ENCODE measurements at places on chromosomes 4 and X.
A peak's percentile ranks its signal among the peaks of the same experiment; 100 is the strongest.

DNA sequence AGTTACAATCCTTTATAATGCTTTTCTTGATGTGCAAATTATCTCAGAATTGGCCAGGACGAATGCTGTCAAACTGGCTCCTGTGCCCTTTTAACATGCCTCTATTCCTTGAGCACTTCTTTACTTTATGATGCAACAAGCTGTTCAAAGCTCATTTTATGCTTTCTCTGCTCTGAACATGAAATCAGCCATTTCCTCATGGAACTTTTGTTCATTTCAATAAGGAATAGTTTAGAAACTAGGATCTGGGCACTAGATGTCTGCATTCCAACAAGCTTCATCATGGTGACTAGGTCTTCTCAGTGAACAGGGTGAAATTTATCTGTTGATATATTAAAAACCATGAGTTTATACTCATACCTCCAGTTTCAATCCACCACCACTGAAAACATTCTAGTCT lies 87.3 kb upstream of the TEX13A start:
- no peak for DNase-seq

DNA sequence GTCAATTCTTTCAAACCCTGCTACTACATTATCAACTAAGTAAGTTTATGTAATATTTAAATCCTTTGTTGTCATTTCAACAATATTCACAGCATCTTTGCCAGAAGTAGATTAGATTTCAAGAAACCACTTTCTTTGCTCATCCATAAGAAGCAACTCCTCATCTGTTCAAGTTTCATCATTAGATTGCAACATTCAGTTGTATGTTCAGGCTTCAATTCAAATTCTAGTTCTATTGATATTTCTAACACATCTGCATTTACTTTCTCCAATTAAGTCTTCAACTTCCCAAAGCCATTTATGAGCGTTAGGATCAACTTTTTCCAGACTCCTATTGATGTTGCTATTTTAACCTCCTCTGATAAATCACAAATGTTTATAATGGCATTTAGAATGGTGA lies 66.1 kb downstream of the BMP3 start:
- DNase-seq = no peak

GRCh38 chrX:37314531-37314930 lies 34.6 kb upstream of the PRRG1 start:
- DNase-seq = no peak

GRCh38 chrX:132948648-132949260 lies 9.7 kb downstream of the HS6ST2 start:
- no peak for DNase-seq

- no peak for DNase-seq
Observed at GRCh38 chr4:163693211-163693610, 198.7 kb downstream of the TMA16 start.

DNA sequence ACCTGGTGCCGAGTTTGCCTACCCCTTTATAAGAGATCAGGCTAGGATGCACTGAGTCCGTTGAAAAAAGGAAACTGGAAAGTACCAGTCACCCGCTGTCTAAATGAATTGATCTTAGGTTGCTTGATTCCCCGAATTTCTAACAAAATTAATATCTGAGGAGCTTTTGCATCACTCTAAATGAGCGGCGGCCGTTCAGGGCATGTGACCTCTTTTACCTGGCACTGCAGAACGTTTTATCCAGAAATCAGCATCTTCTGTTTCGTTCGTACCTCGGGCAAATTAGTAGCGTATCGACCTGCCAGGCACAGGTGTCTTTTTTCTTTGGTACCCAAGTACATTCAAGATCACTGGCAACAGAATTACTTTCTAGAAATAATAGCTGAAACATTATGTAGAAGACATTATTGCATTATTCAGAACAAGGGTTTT lies 876 bp downstream of the KLHL2 start:
- peak; percentile 52 for DNase-seq

- DNase-seq = no peak
Observed at GRCh38 chrX:627510-627981, 3.0 kb upstream of the SHOX start.

- no peak for DNase-seq
Observed at GRCh38 chr4:13355111-13355880, 128.8 kb downstream of the RAB28 start.

GRCh38 chrX:96989830-96990571 lies 106.3 kb downstream of the RPA4 start:
- DNase-seq = no peak

DNA sequence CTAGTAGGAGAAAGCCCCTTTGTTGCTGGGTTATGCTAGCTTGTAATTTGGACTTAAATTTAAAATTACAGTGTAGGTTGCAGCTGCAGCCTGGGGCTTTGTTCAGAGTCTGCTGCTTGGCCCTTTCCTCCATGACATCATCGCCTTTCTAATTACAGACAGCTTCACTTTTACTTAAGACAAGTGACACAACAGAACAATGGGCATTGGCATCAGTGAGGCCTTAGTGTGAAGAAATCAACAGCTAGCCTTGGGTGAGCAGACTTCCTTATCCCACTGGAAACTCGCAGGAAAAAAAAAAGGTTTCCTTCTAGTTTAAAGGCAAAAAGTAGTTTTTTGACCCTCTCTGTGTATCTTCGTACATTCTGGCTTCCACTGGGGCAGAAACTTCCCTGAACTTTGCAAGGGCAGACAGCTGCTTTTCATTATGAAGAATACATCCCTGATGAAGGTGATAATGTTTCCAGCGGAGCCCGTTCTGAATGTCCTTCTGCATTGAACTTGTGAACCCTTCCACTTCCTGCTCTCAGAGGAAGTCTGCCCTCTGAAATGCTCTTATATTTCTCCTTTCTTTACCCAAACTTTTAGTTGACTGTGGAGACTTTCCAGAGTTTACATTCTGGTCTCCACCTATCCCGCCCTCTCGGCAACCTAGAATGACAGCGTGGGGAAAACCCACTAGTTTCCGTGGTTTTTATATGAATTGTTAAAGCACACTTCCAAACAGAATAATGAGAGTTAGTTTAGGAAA lies 123.2 kb upstream of the FAM9C start:
- DNase-seq = no peak

DNA sequence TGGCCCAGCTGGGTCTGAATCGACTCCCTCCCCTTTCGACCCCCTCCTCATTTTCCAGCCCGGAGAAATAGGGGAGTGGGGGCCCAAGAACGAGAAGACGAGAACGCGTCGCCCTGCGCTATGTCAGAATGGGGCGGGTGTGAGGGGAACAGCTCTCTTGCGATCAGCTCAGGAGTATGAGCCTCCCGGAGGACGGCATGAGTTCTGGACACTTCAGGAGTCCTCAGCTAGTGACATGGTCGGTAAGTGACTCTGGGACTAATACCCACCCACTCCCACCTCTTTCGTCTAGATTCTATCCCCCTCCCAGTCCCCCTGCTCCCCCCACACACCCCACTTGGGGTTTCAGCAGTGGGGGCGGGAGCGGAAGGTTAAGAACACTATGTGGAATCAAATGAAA lies 944 bp downstream of the KLF8 start:
- DNase-seq = no peak

GRCh38 chr4:141643557-141643956 lies 7.2 kb downstream of the IL15 start:
- no peak for DNase-seq

DNA sequence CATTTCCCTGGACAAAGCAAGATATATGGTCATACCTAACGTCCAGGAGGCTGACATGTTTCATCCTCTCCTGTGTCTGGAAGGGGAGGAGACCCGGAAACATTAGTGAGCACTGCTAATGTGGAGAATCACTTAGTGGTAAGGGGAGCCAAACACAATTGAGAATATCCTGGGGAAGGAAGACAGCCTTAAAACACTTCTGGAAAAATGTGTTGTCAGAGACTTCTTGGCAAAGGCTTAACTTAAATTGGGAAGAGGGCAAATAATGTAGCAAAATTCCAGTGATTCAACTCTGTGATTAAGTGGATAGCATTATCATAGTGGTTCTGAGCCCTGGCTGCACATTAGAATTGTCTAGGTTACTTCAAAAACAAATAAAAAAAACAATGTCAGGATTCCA lies 39.5 kb downstream of the SPARCL1 start:
- DNase-seq = no peak

DNA sequence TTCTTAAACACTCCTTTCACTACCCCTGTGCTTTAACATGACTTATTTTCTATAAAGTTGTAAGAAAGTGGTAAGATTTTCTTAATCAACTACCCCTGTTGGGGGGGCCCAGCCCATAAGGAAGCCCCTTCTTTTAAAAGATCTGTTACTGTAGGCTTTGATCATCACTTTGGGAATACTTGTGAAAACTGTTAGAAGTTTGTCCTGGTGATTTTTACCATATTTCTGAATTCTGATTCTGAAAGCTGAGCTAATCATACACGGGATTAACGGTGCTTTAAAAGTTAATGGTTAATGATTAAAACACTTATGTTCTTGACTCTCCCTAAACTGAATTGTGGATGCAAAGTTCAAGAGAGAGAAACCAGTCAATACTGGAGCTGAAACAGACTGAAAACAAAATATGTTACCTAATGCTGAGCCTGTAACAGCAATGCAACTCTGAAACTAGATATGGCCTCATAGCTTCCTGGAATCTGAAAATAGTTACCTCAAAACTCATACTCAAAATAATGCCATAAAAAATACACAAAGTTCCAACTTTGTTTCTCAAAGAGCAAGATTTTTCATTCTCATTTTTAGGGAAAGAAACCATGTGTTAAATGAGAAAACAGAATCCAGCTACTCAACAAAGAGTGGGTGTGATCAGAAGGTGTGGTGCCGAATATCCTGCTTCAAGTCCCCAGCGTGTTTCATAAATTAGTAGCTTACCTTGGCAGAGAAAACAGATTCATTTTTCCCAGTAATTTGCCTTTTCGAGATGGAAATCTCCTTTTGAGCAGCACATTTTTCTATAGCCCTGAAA lies 31.6 kb downstream of the ADH7 start:
- DNase-seq = no peak

GRCh38 chrX:17719711-17720110 lies 17.6 kb upstream of the SCML1 start:
- DNase-seq = no peak

DNA sequence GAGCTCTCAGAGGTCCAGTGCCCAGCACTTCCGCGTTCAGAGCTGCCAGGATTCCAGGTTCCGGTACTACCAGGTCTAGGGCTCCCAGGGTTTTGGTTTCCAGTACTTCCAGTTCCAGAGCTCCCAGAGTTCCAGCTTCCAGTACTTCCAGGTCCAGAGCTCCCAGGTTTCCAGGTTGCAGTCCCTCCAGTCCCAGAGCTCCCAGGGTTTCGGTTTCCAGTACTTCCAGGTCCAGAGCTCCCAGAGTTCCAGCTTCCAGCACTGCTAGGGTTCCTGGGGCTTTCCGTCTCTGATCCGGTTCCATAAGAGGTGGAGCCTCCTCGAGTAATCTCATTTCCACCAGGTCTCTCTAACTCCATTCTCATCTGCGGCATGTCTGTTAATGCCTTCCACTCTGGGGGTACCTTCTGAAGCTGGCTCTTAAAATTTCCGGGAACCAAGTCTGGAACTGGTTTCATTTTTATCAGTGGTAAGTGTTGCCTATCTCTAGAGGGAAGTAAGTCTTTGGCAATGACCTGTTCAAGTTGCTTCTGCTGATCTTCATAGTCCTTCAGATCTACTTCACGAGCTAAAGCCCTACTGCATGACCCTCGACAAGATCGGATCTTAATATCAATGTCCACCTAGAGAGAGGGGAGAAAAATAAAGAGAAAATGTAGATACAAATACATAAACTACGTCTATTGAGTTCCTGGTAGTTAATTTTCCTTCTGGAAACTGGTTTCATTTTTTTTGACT lies 4.1 kb downstream of the FGA start:
- DNase-seq = no peak

- DNase-seq = peak; percentile 52
Observed at GRCh38 chrX:70168238-70169188, 8.8 kb upstream of the DGAT2L6 start.

- no peak for DNase-seq
Observed at GRCh38 chr4:14596904-14597303, 405.4 kb upstream of the CPEB2 start.

DNA sequence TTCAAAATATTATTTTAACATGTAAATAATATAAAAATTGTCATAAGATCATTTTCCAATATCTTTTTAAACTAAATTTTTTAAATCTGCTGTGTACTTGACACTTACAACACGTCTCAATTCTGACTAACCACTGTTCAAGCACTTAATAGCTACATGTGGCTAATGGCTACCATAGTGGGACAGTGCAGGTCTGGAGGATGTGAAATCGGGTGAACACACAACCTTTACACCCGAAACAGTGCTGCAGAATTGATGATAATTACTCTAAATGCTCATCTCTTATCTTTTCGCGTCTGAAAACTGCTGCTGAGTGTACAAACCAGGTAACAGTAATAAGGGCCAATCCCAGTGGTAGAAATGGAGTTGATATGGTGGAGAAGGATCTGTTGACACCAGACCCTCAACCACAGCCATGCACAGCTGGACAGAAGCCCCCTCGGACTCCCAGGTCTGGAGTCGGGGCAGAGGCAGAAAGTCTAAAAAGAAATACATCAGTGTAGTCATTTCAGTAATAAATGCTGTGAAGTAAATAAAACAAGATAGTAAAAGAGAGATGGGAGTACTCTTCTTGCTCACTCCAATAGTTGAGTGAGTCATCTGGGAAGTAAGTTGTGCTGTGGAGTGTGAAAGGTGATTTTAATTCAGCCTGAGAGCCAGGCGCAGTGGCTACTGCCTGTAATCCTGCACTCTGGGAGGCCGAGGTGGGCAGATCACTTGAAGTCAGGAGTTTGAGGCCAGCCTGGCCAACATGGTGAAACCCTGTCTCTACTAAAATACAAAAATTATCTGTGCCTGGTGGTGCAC lies 150.0 kb downstream of the CBR4 start:
- no peak for DNase-seq

DNA sequence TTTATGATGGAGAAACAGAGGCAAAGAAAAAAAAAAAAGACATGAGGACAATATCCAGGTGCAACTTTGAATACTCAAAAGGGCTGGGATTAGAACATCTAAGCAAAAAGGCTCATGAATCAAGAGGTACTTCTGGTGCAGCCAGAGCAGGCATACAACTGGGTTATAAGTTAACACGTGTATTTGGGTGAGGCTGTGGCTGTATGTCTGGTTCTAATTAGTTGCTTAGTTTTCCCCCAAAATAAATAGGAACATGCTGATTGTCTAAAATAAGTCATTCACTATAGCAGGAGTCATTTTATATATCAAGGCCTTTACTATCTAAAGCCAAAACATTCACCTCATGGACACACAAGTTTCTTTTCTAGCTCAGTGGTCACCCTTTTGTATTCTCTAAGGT lies 20.2 kb downstream of the NHS start:
- DNase-seq = no peak

GRCh38 chr4:7101692-7102515 lies 34.0 kb upstream of the GRPEL1 start:
- peak; percentile 78 for DNase-seq

DNA sequence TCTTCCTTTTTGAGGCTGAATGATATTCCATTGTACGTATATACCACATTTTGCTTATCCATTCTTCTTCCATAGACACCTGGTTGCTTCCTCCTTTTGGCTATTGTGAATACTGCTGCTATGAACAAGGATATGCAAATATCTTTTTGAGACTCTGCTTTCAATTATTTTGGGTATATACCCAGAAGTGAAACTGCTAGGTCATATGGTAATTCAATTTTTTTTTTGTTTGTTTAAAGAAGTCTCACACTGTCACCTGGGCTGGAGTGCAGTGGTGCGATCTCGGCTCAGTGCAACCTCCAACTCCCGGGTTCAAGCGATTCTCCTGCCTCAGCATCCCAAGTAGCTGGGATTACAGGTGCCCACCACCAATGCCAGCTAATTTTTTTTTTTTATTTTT lies 75.3 kb downstream of the METTL14 start:
- DNase-seq = no peak

Data from putamen (tissue), 1 donor.